Testis (tissue), 5 donors: ENCODE measurements at places on chromosomes 1 and 21. TPM values are rescaled to one million over a fixed set of nuclear protein-coding genes. Genes with fewer than 3 reads are reported as not detected.

Gene OPTC
- polyA plus RNA-seq: 1.1 TPM

Gene EPS8L3
- 7.7 TPM for polyA plus RNA-seq

Gene GJA4
- 10.9 TPM for polyA plus RNA-seq

Gene SPRR5
- not detected for polyA plus RNA-seq

Gene FCMR
- 5.3 TPM for polyA plus RNA-seq

Gene FMN2
- 4.3 TPM for polyA plus RNA-seq

Gene TGFB2
- 4.5 TPM for polyA plus RNA-seq

Gene LCE2A
- not detected for polyA plus RNA-seq

Gene ITGB2
- polyA plus RNA-seq: 27.4 TPM

Gene SELENBP1
- 31.8 TPM for polyA plus RNA-seq

Gene CD164L2
- 0.76 TPM for polyA plus RNA-seq

Gene APOBEC4
- polyA plus RNA-seq: 23.7 TPM

Gene LINGO4
- 1.4 TPM for polyA plus RNA-seq

Gene PLA2G2C
- polyA plus RNA-seq: 1.1 TPM

Gene PIK3CD
- polyA plus RNA-seq: 11.7 TPM

Gene BCAN
- polyA plus RNA-seq: 3.3 TPM

Gene PADI2
- polyA plus RNA-seq: 3.2 TPM

Gene SELL
- 4.0 TPM for polyA plus RNA-seq

Gene TSTD1
- 52.2 TPM for polyA plus RNA-seq

Gene TUT4
- 63.3 TPM for polyA plus RNA-seq
